Spinal cord (tissue), 10 donors: ENCODE measurements at places on chromosomes 4 and X. TPM values are rescaled to one million over a fixed set of nuclear protein-coding genes. Genes with fewer than 3 reads are reported as not detected.
A peak's percentile ranks its signal among the peaks of the same experiment; 100 is the strongest.

- no peak for DNase-seq
These were observed 492.1 kb downstream of the PACRGL start for GRCh38 chr4:21192367-21192766.

HTRA3 gene
- 9.0 TPM for polyA plus RNA-seq

- DNase-seq = no peak
These were observed 93.7 kb upstream of the ZNF827 start for GRCh38 chr4:146032234-146032860.

TEC gene
- 0.98 TPM for polyA plus RNA-seq

GRCh38 chrX:124035657-124036056 lies 74.2 kb downstream of the STAG2 start:
- no peak for DNase-seq

GRCh38 chrX:153495903-153496589 lies 1.3 kb downstream of the BGN start:
- no peak for DNase-seq

PRR32 gene
- 1.8 TPM for polyA plus RNA-seq

DNA sequence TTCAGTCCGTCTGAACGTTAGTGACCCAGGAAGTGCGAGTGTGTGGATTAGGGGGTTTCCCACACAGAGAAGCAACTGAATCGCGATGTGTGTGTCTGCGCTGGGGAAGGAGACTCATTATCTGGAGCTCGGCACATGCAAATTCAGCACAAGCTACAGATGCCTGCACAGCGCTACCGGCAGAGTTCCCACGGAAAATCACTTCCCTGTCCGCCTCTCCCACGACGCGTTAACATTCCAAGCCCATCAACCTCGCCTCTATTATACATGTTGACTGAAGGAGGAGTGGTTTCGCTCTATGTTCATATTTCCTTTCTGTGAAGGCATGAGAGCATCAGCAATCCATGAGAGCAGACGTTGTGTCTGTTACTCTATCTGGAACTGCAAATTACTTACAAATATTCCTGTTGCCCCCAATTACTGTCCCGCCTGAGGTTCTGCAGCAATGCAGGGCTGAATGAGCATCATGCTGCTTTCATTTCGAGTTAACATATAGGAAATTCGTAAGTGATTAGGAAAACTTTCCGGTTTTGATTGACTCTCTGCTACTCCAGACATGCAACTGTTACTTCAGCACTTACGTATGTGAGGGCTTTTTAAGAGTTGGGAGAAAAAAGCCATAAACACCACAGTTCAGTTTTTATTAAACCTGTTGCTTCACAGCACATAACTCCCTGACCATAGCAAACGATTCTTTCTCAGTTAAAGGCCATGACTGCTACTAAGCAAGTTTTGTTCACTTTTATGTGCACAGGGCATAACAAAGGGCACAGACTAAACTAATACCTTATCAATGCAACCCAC lies 15.0 kb upstream of the MTNR1A start:
- DNase-seq = peak; percentile 61

GRCh38 chr4:78379991-78380729 lies 171.4 kb upstream of the ANXA3 start:
- DNase-seq = no peak

ERAS gene
- 0.73 TPM for polyA plus RNA-seq

DNA sequence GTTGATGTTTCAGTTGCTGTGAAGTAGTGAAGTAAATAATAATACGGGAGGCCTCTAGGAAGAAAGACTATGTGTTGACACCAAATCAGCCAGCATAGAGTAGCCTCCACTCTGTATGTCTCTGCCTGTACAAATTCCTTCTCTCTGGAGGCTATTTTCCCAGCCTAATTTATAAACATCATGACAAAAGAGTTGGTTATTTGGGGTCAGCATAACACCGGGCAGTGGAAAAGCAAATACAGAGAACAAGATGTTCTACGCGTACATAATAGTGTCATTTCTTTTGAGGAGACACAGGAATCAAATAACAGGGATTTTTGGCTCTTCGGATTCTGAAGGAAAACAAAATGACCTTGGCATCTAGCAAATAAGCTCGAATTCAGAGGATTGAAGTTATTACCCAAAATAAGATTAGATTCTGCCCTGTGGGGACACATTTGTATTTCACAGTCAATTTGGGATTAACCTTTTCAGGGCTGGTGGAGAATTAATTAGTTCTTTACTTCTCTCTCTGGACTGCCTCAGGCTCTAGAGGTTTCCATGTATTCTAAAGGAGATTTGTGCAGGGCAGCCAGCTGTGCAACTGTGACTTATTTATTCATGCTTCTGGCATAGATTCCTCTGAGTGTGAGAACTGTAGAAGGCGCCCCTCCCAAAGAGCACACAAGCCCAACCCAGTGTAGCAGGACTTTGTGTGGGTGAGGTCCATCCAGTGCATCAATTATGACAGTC lies 14.1 kb upstream of the SYTL4 start:
- DNase-seq = peak; percentile 69

AMBN gene
- polyA plus RNA-seq = not detected

- DNase-seq = no peak
These were observed 155.2 kb downstream of the ZNF330 start for GRCh38 chr4:141375855-141376254.

FAM9C gene
- polyA plus RNA-seq = 0.38 TPM

DNA sequence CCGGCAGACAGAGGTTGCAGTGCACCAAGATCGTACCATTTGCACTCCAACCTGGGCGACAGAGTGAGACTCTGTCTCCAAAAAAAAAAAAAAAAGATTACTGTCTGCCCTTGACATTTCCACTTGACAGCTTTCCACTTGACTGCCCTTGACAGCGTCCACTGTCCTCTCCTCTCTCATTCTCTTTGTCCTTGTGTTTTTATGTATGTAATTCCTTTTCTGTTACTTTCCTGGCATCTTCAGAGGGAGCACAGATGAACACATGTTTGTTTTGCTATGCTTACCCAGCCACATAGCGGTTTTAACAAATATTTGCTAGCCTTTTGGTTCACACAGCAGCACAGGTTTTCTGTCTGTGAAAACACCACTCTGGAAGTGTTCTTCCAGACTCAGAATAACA lies 26.2 kb downstream of the SYAP1 start:
- no peak for DNase-seq

DNA sequence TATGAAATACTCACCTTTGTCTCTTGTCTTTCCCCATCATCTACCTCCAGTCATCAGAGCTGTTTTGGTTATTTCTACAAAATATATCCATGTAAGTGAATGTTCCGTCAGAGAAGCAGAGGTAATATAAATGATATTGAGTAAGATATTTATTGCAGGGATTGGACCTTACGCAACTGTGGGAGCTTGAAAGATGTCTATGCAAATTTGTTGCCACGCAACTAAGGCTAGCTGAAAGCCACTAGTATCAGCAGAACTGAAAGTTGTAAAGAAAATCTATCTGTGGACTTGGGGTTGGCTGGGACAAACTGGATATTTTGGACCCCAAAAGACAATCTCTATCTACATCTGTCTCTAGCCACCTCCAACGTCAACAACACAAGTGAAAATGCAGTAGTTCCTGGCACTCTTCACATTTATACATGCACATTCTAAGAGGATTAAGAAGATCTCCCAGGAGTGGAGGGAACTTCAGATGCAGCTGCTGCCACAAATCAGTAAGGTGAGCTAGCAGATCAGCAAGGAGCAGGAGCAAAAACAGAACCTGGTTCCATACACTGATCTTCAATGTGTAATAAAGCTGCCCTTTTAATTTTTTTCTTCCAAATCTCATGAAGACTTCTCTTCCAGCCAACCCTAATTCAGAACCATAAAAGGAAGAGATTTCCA lies 8.5 kb upstream of the CCSER1 start:
- no peak for DNase-seq

GRCh38 chr4:44186850-44187246 lies 261.8 kb downstream of the KCTD8 start:
- DNase-seq = no peak

ADH7 gene
- not detected for polyA plus RNA-seq

PPEF1 gene
- polyA plus RNA-seq = 1.2 TPM

GPR119 gene
- polyA plus RNA-seq = not detected

MED14 gene
- polyA plus RNA-seq = 47.9 TPM

DNA sequence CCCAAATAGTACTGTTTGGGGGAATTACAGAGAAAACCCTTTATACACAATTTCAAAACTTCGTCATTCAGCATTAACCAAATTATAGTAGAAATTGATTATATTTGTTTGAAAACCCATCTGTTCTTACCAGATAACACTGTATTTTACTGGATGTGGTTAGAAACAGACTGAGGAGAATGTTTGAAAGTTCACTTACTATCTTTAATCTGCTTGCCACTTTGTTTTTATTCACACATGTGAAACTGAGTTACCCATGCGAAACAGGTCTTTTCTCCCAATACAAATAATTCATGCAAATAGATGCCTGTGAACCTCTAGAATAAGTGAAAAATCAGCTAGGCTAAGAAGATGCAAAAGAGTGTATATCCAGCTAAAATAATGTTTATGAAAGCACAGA lies 177.5 kb downstream of the NAA11 start:
- no peak for DNase-seq

NUDT10 gene
- polyA plus RNA-seq = 29.5 TPM

- peak; percentile 53 for DNase-seq
These were observed 27.1 kb downstream of the CFAP299 start for GRCh38 chr4:80362578-80363181.

GRCh38 chrX:154010330-154011087 lies 9.2 kb downstream of the IRAK1 start:
- no peak for DNase-seq

- no peak for DNase-seq
These were observed 52.4 kb downstream of the MAPK10 start for GRCh38 chr4:86307432-86307831.

DNA sequence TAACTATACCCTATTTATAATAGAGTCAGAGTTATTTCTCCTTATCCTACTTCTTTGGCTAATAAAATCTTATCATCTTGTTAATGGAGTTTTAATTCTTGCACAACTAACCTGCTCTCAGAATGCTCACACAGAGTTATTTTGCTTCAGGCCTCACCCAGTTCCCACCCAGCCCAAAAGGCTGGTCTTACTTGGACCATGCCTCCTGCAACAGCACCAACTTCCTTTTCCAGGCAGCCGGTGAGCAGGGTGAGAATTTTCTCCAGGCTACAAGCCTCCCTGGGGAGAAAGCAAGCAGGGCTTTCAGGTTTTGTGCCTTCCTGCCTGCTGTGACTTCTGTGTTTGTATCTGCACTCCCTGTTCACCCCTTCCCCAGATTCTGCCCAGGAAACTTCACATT lies 29.1 kb upstream of the BANK1 start:
- no peak for DNase-seq

DNA sequence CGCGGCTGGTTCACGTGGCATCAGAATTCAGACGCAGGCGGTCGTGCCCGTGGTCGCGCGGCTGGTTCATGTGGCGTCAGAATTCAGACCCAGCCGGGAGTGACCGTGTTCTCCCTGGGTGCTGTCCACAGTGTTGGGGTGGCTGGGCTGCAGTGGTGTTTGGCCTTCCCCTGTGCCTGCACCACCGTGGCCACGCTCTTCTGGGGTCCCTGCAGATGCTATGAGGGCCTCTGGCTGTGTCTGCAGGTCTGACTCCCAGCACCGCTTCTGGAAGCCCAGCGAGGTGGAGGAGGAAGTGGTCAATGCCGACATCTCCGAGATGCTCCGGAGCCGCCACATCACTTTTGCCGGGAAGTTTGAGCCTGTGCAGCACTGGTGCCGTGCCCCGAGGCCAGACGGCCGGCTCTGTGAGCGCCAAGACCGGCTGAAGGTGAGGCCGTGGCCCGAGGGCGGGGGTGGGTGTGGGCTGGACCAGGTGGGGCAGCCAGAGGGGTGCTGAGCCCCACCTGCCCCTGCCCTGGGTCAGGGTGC lies 26.4 kb downstream of the NKX1-1 start:
- DNase-seq = no peak

SMIM31 gene
- polyA plus RNA-seq = not detected

OPRPN gene
- polyA plus RNA-seq = not detected

GRCh38 chrX:13721819-13722519 lies 12.5 kb downstream of the TRAPPC2 start:
- no peak for DNase-seq
